Stimulated activated CD4-positive, alpha-beta T cell treated with anti-CD3 and anti-CD28 coated beads, TNF-alpha, amount 100 ng/mL, for 24 hours (primary cell): ENCODE measurements at places on chromosomes 5 and 9.

DNA sequence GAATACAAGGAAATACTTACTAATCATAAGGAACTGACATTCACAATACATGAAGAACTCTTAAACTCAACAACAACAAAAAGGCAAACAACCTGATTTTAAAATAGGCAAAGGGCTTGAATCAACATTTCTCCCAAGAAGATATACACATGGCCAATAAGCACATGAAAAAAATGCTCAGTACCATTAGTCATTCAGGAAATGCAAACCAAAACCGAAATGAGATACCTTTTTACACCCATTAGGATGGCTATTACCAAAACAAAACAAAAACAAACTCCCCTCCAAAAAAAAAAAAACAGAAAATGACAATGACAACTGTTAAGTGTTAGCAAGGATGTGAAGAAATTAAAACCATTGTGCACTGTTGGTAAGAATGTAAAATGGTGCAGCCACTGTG is 104.1 kb upstream of the ZNF462 start:
- DNase-seq, result no peak

DNA sequence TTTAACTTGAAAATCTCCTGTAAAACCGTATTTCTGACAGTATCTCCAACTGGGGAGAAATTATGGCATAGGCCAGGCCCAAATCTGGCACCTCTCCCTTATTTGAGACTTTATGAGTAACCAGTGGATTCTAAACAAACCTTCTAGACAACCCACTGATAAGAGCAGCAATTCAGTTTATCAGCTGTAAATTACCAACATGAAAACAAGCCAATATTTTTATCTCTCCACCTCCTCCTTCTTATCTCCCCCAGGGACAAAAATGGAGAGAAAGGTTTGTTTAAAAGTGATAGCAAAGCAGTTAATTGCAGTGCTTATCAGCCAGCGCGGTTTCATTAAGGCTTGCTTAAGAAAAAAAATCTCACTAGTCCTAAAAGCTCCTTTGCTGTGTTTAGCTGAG is 53.8 kb downstream of the KCNV2 start:
- DNase-seq, result no peak

DNA sequence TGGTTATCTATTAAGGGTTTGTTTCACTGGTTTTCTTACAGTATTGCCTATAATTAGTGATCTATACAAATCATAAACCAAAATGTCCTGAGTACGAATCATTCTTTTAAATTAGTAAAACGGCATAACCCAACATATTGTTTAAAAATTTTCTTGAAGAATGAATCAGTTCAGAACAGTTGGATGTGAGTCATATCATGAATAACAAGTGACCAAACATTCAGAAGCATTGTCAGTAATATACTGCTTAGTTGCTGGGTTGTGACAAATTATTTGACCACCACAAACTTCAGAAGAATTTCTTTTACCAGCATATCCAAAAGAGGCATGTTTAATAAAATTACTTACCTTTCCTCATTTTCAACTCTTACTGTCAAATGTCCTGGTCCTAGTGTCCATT is 111.2 kb downstream of the UNC13B start:
- no peak for DNase-seq

GRCh38 chr5:166031926-166032325 is 2259.5 kb upstream of the WWC1 start:
- DNase-seq, result no peak
